ENCODE measurements at places on chromosomes 7 and 10.

DNA sequence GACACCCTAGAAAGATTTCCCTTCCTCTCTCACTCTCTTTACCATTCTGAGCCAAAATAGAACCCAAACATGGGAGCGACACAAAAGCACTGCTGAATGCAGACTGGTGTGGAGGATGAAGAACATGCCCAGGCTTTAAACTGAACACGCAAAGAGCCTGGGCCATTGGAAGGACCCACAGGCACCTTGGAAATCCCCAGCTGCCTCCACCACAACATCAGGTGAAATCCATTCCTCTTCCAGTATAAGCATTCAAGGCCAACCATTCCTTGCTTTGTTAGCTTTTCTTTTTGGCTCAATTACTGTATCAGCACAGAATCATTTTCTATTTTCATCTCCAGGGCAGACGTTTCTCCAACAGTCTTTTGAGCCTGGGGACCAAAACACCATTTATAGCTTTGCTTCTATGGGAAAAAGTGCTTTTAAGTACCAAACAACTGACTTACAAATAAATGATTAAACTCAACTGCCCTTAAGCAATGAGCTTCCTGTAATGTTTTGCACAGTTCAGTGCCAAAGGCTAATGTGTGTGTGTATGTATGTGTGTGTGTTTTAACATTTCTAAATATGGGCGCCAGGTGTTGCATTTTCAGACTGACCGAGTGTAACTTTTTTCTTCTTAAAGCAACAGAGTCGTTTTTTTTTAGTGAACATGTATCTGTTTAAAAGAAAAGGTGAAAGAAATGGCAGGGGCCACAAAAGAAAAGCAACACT lies 16.2 kb upstream of the BLNK start:
- DNase-seq = no peak

- DNase-seq = no peak
These were observed 14.5 kb upstream of the GPR146 start for GRCh38 chr7:1029637-1030443.

DNA sequence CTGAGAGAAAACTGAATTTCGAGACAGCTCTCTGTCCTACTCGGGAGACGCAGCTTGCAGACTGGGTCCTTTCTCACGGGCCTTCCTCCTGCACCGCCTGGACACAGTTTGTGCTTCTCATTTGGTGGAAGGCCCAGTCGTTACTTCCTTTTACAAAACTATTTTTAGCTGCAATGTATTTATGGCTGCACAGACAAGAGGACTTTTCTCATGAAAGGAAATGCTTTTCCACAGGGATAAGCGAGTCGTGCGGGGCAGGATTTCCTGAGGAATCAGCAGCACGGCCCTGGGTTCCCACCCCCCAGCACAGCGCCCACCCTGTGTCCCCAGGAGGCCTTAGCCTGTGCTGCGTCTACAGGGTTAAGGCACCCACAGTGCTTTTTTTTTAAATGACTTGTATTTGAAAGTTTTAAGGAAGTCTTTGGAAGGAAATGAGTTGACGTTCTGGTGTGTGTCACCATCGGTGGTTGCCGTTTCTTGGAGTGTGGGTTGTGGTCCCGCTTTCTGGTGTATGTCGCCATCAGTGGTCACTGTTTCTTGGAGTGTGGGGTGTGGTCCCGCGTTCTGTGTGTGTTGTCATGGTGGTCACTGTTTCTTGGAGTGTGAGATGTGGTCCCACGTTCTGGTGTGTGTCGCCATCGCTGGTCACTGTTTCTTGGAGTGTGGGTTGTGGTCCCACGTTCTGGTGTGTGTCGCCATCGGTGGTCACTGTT lies 50.9 kb downstream of the INPP5A start:
- DNase-seq = peak; percentile 73

- no peak for DNase-seq
These were observed 146.1 kb downstream of the GRK5 start for GRCh38 chr10:119353421-119353820.

GRCh38 chr10:11320809-11321520 lies 290.5 kb downstream of the USP6NL start:
- DNase-seq = no peak

DNA sequence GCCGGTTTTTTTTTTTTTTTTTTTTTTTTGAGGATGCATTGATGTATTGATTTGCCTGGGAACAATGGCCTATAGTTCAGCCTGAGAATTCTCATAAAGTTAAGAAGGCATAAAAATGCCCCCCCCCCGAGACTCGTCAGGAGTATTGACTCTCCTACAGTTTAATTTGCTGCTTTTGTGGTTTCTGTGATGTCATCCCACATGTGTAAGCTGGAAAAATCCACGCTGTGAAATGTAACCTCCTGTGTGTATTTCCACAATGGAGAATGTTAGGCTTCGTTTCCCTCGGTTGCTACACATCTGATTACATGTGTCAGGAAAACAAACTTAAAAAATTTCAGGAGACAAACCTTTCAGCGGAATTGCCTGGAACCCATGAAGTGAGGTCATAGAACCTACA lies 117.9 kb downstream of the FANK1 start:
- DNase-seq = no peak

DNA sequence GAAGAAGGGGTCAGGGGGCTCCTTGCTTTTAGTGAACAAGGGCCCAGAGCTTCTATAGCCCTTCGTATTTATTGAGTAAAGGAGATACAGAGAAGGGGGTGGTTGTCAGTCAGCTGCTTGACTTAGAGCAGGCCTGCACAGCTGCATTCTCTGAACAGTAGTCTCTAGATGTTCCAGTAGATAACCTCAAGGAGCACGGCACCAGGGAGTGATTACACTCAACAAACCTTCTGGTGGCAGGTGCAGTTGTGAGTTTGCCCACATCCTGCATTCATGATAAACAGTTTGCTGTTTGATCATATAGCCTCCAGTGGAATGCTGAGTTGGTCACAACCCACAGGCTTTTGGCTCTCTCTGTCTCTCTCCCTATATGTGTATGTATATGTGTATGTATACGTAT lies 70.0 kb upstream of the GJD4 start:
- DNase-seq = no peak
